ENCODE measurements at places on chromosomes 1 and 21.

- DNase-seq: no peak
Observed at GRCh38 chr21:39040494-39041110, 142.6 kb downstream of the PSMG1 start.

- no peak for DNase-seq
Observed at GRCh38 chr1:240284656-240285414, 193.2 kb downstream of the FMN2 start.

DNA sequence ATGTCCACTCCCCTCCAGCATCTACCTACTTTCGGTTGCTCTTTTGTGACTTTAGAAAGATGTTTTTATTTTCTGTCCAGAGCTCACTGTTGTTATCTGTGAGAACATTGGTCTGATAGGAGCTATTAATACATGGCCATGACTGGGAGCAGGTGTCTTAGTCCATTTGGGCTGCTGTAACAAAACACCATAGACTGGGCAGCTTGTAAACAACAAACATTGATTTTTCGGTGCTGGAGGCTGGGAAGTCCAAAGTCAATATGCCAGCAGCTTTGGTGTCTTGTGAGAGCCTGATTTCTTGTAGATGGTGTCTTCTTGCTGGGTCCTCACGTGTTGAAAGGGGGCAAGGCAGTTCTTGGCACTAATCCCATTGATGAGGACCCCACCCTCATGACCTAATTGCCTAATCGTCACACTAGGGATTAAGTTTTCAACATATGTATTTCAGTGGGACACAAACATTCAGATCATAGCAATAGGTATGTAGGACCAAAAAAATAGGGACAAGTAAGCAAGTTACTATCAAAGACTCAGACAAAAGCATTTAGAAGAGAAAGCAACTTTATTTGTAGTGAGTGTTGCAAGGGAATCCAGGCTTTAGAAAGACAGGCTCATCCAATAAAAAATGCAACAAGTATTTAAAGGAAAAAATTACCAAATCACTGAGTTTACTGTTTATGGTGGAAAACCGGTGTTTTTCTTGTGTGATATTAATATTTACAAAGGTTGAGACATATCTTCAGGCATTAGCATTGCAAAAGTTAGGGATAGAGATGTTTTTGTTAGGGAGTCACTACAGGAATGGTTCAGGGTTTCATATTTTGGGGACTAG is 55.2 kb upstream of the WDR26 start:
- DNase-seq: no peak

GRCh38 chr1:63630238-63630637 is 37.0 kb downstream of the PGM1 start:
- DNase-seq: no peak

DNA sequence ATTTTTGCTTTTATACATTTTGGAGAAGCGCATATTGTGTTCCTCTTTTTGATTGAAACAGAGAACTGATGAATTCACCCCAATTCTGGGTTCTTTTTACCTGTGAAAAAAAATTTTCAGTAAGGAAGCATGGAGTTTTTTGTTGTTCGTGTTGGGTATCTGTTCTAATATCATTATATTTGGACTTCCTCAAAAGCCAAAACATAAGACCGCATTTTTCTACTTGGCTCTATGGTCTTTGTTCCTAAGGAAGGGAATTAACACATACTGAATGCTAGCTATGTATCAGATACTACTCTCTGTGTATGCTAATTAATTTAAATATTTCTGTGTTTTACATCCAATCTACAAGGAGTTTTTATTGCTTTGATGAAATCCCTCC is 12.9 kb downstream of the EPB41 start:
- no peak for DNase-seq

GRCh38 chr1:206035027-206035426 is 11.3 kb upstream of the CTSE start:
- no peak for DNase-seq

GRCh38 chr1:213604477-213604876 is 383.3 kb upstream of the PROX1 start:
- no peak for DNase-seq

DNA sequence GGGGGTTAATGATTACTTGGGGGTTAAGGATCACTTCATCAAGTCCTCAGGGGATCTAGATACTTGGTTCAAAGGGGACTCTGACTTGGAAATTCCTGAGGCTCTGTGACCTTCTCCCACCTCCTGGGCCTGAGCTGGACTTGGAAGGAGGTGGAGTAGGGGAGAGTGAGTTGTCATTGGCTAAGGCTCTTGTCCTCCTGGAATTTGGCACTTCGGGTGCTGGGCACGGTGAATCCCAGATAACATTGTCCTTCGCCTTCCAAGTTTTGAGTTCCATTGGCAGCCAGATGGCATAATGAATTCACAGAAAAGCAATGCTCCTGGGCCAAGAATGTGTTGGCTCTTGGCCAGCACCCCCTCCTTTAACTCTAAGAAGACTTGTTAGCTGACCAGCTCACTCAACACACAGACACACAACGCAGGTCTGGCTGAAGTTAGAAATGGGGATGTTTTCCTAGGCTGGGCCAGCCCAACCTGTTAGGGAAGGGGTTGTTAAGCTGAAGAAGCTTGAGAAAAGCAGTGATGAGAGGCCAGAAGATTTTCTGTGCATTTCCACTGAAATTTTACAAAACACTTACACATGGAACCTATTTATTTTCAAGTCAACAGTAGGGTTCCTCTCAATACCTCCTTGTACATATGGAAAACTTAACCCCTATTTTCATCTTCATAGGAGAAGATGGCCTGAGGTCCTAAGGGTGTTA is 29.7 kb downstream of the SLC26A9 start:
- DNase-seq: no peak

DNA sequence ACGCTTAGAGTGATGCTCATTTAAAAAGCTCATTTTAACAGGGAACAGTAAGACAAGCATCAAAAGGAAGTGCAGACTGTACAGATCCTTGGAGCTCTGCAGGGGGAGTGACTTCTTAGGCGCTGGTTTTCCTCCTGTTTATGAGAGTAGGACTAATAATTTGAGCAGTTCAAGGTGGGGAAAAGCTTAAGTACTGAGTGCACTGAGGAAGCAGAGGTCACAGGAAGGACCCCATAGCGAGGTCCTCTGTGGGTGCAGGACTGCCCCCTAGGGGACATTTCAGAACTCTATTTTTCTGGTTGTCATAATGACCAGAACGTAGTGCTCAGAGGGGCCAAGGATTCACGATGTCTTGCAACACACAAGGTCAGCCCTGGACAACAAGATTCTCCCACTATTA is 112.1 kb downstream of the HLCS start:
- no peak for DNase-seq

DNA sequence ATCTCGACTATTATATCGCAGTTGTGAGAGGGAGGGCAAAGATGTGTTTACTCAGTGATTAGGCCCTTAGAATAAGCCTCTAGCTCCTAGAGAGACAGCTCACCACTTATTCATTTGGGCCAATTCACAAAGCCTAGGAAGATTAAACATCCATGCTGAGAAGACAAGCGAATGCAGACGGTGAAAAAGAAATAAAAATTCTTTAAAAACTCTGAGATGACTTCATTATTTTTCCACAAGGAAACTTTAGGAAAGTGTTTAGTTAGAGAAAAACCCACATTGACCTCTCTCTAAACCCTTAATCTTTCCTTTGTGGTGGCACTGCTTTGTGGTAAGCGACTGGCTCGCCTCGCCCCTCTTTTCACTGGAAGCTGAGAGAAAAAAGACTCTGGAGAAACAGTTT is 146.8 kb upstream of the DMRTA2 start:
- no peak for DNase-seq

GRCh38 chr1:211548321-211549091 is 30.5 kb downstream of the SLC30A1 start:
- DNase-seq: peak; percentile 16

GRCh38 chr21:32612999-32613337 is 791 bp upstream of the CFAP298 start:
- DNase-seq: no peak

- DNase-seq: no peak
Observed at GRCh38 chr1:113246929-113247328, 143.4 kb upstream of the MAGI3 start.
